ENCODE measurements at places on chromosomes 16 and 17.
A peak's percentile ranks its signal among the peaks of the same experiment; 100 is the strongest.

DNA sequence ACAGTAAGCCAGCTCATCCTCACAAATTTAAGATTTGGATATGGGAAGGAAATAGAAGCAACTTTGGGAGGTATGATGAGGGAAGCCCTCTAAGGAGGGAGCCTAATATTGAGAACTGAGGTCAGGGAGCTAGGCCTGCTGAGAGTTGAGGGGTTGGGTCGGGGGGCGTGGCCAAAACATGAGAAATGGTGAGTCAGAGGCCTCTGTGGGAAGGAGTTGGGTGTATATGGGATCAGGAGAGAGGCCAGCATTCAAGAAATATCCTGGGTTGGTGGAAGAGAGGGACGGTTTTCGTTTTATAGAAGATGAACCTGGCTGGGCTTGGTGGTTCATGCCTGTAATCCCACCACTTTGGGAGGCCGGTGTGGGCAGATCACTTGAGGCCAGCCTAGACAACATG lies 48.4 kb downstream of the CLEC16A start:
- DNase-seq, result no peak

- DNase-seq, result no peak
Measured at GRCh38 chr17:514584-514983, 162.0 kb upstream of the RPH3AL start.

DNA sequence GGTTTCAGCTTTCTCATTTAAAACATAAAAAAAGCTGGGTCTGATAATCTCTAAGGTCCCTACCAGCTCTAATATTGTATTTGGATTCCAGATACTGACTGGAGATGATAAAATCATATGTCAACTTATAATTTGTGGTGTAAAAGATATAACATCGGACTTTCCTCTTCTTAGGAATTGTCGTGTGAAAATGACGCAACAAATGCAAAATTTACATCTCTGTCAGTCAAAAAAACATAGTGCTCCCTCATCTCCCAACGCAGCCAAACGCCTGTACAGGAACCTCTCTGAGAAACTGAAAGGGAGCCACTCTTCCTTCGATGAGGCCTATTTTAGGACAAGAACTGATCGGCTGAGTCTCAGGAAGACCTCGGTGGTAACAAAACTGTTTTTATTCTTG lies 197.3 kb downstream of the ANKFN1 start:
- no peak for DNase-seq

GRCh38 chr16:60905811-60906210 lies 1130.4 kb downstream of the CDH8 start:
- no peak for DNase-seq

DNA sequence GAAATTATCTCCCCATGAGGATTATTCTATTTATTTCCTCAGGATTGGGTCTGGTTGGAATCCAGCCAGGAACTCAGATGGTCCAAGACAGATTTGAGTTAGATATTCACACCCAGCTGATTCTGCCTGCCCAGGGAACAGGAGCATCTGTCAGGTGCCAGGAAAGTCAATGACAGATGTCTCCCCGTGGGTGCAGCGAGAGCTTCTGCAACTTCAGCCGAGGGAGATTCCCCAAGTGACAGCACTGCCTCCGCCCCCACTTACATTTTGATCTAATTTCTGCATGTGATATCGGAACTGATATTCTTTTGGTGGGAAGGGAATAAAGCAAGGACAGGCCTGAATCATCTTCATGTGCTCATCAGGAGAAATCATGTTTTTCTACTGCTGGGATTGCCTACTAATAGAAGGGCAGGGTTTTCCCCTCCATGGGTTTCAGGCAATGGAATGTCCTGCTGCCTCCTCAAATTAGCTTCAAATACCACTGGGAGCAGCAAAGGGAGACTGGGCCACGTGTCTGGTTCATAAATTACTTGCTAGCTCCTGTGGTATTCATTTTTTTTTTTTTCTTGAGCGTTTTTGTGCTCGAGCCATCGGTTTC lies 15.7 kb upstream of the DHX8 start:
- no peak for DNase-seq

DNA sequence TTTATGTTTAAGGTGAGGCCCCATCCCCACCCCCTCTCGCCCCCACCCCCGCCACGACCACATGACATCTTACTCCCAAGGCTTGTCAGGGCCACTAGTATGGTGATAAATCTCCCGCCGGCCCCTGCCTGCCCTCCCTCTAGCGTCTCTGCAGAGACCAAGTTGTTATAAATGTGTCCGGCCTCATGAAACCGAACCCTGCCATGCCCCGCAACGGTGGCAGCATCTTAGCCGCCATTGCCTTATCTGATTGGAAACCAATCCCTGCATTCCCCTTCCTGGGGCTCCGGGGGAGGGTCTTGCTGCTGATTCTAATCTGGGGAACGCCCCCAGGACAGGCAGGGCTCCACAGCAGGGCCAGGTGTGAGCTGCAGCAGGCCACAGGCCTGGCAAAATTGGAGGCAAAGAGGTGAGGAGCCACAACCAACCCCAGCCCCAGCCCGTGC lies 352.4 kb downstream of the C16orf95 start:
- no peak for DNase-seq

DNA sequence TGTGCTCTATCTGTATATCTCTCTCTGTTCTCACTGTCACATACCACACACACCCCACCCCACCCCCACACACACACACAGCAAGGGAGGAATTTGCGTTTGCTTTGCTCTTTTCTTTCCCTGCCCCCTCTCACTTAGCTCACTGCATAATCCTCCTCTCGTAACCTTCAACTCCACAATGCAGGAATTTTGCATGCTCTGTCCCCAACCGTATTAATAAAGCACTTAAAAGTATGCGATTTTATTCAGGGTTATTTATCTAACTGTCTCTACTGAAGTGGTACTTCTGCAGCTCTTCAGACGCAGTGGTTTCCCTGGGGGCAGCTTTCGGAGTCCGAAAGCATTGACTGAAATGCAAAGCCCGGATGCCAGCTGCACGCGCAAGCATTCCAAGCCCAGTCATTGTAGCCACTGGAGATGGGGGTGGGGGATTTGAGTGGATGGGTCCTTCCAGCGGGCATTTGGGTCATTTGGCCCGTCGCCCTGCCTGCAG lies 105.4 kb upstream of the RBFOX1 start:
- DNase-seq, result no peak

DNA sequence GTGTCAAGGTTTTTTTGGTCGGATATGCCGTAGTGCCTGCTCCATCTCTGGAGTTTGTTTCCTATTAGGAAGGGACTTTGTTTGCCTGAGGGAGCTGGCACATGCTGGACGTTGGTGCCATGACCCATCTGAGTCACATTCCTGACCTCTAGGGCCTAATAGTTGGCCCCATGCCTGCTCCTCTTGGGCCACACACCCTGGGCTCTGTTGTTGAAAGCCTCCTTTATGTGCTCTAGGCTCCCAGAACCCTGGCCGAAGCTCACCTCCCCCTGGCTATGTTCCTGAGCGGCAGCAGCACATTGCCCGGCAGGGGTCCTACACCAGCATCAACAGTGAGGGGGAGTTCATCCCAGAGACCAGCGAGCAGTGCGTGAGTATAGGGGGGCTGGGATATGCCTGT lies 18.4 kb downstream of the LIMD2 start:
- no peak for DNase-seq

DNA sequence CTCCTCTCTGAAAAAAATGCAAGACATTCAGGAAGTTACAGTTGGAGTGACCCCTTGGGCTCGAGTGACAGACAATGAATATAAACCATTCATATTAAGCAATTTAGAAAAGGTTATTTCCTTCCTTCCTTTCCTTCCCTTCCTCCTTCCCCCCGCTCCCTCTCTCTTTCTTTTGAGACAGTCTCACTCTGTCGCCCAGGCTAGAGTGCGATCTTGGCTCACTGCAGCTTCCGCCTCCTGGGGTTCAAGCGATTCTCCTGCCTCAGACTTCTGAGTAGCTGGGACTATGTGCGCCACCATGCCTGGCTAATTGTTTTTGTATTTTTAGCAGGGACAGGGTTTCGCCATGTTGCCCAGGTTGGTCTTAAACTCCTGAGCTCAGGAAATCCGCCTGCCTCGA lies 13.2 kb downstream of the PSMD12 start:
- no peak for DNase-seq

DNA sequence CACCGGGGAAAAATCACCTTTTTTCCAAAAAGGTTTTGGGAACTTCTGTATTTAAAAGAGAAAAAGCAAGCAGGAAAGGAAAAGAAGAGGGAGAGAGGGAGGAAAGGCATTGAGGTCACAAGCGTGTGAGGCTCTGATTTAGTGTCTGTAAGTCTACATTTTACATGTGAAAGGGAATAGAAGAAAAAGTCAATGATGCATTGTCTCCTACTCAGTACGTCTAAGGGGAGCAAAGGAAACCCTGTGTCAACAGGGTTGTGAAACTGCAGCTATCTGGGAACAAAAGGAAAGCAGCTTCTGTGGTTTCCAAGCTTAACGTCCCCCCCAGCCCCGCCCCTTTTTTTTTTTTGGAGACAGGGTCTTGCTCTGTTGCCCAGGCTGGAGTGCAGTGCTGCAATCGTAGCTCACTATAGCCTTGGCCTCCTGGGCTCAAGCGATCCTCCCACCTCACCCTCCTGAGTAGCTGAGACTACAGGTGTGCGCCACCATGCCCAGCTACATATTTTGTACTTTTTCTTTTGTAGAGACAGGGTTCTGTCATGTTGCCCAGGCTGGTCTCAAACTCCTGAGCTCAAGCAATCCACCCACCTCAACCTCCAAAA lies 1.8 kb upstream of the CDC42EP4 start:
- no peak for DNase-seq

DNA sequence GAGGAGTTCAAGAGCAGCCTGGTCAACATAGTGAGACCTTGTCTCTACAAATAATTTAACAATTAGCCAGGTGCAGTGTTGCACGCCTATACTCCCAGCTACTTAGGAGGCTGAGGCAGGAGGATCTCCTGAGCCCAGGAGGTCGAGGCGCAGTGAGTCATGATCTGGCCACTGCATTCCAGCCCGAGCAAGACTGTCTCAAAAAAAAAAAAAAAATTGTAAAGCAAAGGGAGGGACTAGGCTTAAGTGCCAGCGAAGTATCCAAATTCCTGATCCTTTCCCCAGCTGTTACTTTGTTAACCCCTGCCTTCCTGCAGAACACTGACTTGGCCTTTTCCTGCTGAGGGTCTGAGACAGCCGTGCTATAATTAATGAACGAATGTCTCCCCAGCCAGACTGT lies 2.7 kb downstream of the GDPD3 start:
- DNase-seq, result no peak

DNA sequence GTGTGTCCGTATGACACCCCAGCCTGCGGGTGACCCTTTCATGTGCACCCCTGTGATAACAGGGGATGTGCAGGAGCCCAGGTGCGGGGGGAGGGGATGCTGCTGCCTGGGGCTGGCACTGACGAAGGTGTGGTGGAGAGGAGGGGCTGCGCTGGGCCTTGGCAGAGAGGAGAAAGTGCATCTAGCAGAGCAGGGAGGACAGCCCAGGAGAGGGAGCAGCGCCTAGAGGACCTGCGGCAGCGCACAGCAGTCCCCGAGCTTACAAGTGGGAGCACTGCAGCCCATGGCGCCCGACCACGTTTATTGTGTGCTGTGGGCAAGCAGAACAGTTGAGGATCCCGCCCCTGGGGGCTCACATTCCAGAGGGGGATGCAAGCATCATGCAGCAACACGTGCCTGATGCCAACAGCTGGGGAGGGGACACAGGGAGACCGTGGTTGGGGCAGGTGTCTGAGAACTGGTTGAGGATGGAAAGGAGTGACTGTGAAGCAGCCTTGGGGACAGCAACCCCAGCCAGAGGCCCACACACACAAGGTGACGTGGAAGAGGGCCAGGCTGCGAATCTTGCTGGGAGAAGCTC lies 10.9 kb upstream of the SLC7A5 start:
- no peak for DNase-seq

DNA sequence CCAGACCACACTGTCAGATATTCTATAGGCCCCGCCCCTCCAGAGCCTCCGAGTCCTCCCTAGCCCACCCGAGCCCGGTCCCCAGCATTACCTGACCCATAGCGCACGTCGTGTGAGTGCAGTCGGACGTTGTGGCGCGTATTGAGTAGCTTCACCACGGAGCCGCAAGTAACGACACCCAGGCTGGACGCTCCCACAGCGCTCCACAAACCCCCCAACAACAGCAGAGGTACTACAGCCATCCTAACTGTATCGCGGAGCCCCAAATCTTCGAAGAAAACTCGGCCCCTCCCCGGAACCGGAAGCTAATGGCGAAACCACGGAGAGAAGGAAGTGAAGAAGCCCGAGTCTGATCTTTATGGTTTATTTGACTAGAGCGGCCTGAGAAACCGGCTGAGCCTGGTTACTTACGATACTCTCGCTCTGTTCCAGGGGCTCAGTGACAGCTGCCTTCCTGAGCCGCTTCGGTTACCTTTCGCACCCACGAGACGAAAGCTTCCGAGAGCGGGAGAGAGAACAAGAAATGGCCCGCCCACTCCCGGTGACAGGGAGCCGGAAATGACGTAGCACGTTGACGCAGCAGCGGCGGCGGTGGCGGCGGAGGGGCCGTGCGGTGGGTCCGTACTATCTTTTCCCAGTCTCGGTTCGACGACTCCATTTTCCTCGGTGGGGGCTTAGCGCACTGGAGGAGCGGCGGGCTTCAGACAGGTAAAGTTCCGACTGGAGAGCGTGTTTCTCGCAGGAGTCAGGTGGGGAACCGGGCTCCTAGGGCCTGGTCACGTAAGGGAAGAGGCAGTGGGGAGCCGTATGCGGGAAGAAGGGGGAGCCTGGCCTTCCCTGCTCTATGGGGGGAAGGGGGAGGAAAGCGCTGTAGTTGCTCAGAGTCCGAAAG lies at the start of the genes SDF2 and SUPT6H:
SDF2 (minus strand) TSS at position 272 of the 892 bp plus-strand sequence; CDS start at position 242, 30 bp downstream.
SUPT6H (plus strand) TSS at position 571 of the 892 bp plus-strand sequence. CDS start 11,197 bp downstream, outside the sequence.
- DNase-seq, result peak; percentile 83

- no peak for DNase-seq
Measured at GRCh38 chr16:77430787-77431585, 3.8 kb downstream of the ADAMTS18 start.

- DNase-seq, result no peak
Measured at GRCh38 chr17:40473573-40474365, 27.7 kb downstream of the TNS4 start.

GRCh38 chr16:11978080-11978479 lies 1.5 kb downstream of the SNX29 start:
- DNase-seq, result no peak

GRCh38 chr17:3803308-3803640 lies 2.3 kb upstream of the ITGAE start:
- no peak for DNase-seq

GRCh38 chr17:45834471-45835396 lies 9.9 kb upstream of the SPPL2C start:
- no peak for DNase-seq

- no peak for DNase-seq
Measured at GRCh38 chr16:7849841-7850240, 517.2 kb downstream of the RBFOX1 start.

DNA sequence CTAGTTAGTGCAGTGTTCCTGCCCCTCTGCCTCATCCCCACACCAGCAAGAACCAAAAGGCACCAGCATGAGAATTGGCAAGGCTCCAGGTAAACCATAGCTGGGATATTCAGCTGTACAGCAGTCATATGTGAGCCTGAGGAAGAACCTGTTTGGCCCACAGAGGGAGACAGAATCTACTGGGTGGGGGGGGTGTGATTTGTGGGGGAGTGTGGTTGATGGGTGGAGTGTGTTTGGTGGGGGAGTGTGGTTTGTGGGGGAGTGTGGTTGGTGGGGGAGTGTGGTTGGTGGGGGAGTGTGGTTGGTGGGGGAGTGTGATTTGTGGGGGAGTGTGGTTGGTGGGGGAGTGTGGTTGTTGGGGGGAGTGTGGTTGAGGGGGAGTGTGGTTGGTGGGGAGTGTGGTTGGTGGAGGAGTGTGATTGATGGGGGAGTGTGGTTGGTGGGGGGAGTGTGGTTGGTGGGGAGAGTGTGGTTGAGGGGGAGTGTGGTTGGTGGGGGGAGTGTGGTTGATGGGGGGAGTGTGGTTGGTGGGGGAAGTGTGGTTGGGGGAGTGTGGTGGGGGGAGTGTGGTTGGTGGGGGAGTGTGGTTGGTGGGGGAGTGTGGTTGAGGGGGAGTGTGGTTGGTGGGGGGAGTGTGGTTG lies 19.5 kb downstream of the MINK1 start:
- DNase-seq, result no peak
